ENCODE measurements at places on chromosomes 2 and 18.

DNA sequence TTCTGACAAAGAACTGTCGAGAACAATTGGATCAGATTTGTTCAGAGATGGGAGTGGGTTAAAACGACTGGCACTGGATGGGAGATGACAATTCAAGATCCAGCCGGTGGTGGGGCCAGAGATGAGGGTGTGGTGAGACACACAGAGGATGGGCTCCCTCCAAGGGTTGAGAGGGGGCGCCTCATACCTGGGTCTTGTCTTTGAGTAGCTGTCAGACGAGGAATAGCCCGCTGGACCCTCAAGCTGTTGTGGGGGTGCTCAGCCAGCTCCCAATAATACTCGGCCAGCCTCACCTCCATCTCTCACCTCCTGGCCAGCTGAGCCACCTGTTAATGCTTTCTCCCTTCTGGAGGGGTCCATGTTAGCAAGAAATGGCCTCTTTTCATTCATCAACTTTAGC, 14.0 kb downstream of the INPP5D start:
- DNase-seq, result no peak

- no peak for DNase-seq
Measured at GRCh38 chr2:69083235-69083748, 70.3 kb downstream of the ANTXR1 start.

DNA sequence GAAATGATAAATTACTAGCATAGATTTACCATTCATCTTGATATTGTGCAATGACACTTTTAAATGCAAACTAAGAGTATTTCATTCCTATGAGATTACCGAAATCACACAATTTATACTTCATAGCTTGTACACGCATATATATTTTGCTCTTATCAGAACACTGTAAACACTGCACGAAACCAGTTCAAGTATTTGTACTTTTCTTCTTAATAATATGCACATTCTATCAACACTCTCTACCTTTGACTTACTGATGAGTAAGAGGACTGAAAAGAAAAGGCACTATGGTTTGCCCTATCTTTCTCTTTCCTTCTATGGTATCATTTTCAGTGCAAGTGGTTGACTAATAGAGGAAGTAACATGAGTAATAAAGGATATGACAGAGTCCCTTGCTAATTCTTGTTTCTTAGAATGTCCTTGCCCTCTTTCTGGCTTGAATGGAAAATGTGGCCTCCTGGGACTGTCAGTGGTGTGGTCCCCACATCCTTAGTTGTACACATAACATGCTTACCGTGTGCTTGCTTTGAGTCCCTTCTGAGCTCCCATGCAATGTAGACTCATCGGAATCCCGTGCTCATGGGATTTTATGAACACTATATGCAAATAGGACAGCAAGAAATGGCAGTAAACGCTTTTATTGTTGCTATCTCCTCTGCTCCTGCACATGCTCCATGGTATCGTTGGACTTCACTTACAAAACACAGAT, 363.5 kb upstream of the TNP1 start:
- peak; percentile 56 for DNase-seq

- no peak for DNase-seq
Measured at GRCh38 chr2:218961229-218961628, 1.8 kb downstream of the CDK5R2 start.

DNA sequence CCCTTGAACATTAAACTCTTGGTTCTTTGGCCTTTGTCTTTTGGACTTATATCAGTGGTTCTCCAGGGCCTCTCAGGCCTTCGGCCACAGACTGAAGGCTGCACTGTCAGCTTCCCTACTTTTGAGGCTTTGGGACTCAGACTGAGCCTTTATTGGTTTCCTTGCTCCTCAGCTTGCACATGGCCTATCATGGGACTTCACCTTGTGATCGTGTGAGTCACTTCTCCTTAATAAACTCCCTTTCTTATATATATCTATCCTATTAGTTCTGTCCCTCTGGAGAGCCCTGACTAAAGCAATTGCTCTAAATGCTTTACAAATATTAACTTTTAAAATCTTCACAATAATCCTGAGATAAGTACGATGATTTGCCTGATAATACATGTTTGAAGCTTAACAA, 353.6 kb upstream of the TRIB2 start:
- no peak for DNase-seq

DNA sequence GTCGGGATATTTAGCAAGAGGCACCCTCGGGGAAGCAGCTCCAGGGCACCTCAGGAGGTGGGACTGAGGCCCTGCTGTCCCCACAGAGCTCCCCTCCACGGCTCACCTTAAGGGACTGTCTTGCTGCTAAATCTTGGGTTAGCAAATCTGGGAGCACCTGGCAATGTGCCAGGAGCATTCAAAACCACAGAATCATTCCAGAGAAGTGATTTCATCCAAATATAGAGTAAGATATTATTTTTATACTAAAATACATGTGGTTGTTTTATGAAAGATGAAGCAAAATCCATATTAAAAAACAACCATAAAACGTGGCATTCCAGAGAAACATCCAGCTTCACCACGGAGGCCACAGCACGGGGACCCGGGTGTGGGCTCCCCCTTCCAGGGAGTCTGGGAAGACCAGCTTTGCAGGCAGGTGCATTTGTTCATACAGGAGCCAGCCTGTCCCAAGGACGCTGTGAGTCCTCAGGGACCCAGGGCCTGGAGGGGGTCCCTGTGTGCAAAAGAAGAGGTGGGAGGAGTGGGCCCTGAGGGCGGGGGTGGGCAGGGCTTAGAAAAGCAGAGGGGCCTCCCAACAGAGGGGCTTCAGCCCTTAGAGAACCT, 16.3 kb downstream of the HS1BP3 start:
- no peak for DNase-seq

- no peak for DNase-seq
Measured at GRCh38 chr2:230708204-230708603, 4.4 kb upstream of the CAB39 start.

DNA sequence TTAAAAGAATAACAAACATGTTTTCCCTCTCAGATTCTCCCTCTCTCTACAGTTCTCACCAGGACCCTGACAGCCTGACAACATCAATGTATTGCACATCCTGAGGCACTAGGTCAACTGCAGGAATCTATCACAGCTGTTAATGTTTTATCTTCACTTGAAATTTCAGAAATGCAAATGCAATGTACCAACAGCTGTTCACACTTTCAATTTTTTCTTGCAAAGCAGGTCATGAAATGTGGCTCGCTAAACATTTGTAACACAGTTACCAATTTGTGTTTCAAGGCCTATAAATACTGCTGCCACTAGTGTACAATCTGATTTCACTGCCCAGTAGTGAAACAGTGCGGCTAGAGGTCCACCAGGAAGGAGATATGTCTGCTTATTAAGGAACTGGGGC, 147.8 kb downstream of the EXOC6B start:
- no peak for DNase-seq

DNA sequence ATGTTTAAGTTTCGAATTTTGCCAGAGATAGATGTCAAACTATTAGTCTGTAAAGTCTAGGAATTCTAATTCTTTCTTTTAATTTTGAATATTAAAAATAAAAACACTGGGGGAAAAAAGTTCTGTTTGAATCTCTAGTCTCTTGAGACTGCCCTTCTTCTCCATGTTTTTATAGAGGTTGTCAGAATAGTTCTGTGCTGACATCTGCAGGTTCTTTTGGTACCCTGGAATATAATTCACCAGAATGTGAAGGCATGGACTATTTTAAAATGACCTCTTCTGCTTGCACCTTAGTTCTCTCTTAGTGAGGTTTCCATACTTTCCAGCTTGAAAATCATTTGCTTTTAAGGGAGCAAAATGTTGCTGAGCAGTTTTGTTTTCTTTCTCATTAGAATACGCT, 121.0 kb upstream of the MSTN start:
- DNase-seq, result no peak

DNA sequence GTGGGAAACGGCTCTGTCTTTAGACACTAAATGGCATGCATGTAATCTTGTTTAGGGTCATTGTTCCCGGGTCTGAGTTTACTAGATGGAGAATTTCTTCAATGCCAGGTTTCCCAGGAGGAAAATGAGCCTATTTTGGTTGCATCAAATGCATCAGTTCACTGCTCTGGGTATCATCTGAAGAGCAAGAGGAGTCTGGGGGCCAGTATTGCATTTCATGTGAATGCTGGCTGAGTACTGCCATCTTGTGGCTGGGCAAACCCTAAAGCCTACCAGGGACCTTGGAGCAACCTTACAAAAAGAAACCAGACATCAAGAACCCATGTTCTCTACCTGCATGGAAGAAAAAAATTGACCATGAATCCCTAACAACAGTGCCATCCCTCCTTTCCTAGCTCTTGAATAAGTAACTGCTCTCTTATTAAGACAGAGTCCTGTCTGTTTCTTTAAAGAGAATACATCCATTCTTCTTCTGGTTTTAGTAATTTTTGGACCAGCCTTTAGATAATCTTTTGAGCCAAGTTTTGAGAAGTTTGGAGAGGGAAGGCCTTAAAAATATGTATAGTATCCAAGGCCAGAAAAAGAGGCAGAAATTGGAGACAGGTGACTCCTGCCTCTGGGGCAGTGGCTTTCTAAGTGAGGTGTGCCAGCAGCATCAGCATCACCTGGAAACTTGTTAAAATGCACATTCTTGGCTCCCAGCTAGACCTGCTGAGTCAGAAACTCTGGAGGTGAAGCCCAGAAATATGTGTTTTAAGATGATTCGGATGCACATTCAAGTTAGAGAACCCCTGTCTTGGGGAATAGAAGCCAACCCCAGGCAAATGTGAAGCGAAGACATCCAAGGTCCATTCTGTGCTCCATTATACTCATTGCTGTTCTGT, 261.0 kb upstream of the CXCR4 start:
- peak; percentile 81 for DNase-seq

GRCh38 chr2:222424729-222425671, 657 bp downstream of the SGPP2 start:
- DNase-seq, result peak; percentile 32

DNA sequence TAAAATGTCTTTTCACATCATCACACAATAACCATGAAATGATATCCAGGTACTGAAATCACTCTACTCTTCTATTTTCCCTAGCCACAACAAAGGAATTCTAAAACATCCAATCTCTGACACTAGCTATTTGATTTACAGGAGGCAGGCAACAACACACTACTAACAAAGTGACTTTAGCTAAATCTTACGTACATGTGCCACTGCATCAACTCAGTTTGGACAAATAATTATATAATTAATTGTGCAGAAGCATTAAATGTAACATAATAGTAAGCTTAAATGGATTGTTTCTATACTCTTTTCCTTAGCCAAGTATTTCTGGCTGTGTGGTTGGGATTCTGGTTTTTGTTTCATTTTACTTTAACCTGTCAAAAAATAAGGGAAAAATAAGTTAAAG, 192.4 kb downstream of the AFF3 start:
- no peak for DNase-seq

GRCh38 chr18:70284976-70285620, 3.7 kb upstream of the SOCS6 start:
- DNase-seq, result no peak

DNA sequence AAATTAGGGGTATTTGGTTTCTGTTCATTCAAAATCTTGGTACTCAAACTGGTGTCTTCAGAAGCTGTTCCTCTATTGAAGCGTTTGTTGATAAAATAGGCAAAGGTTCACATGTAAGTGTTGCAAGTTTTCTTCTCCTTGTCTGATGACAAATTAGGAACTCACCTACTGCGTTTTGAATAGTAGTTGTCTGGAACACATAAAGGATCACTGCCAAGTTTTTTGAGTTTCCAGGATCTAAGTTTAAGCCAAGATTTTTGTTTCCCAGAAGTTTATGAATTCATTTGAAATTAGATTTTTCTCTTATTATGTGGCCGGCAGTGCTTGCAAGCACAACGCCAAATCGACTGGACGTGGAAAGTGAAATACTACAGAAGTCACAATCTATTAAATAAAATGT, 85.4 kb downstream of the ARHGEF33 start:
- DNase-seq, result no peak

- no peak for DNase-seq
Measured at GRCh38 chr18:73331212-73331772, 463.5 kb upstream of the NETO1 start.

- no peak for DNase-seq
Measured at GRCh38 chr2:160433466-160434140, 60.0 kb downstream of the RBMS1 start.

DNA sequence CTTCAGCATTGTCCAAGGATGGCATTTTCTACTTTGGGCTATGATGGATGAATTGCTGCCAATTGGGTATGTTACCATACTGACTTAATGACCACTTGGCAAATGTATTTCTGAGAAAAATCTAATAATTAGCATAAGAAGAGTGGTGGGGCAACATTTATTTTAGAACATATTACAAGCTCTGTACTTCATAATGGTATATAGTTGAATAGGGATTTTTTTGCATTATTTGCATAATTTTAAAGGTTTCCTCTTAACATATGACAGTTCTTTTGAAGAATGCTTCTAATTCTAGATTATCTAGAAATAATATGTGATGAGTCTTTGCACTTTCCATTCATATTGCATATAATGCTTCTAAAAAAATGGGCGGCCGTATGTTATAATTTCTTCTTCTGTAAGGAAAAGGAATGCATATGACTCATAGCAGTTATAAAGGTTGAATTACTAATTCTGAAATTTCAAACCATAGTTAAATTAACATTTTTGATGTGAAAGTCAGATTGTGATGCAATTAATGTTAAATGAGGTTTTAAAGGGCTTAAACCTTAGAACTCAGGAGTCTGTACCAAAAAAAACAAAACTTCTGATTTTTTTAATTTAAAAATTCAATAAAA, 1652.3 kb upstream of the SLC39A10 start:
- DNase-seq, result no peak

DNA sequence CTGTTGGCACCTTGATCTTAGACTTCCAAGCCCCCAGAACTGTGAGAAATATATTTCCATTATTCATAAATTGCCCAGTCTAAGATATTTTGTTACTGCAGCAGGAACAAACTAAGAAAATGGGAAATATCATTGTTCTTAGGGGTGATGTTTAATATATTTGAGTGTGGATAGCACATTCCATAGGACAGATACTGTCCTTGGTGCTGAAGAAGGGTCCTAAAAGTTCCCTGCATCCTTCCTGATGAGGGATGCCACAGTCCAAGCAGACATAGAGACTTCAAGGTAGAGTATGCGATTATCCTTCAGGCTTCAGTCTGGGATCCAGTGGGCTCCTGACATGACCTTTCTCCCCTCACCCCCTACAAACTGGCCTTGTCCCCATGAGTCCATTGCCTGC, 689.0 kb downstream of the TDRD15 start:
- DNase-seq, result no peak

DNA sequence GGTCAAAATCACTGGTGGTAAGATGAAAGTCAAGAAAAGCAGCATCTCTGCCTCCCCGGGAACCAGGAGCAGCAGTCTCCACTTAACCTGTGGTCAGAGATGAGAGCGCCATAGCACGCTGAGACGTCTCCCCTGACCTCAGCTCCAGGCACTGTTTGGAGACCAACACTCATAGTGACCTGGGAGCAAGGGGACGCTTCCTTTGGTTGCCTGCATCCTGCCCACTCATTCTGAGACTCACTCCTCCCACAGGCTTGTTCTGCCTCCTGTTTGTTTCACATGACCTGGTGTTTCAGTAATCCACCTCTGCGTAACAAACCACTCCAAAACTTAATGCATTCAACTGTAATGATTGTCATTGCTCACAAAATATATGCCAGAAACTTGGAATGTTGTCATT, 139.3 kb downstream of the ACOXL start:
- DNase-seq, result no peak

- no peak for DNase-seq
Measured at GRCh38 chr18:63562284-63562683, 20.1 kb downstream of the SERPINB12 start.

GRCh38 chr2:68176657-68177056, 19.0 kb downstream of the PNO1 start:
- DNase-seq, result no peak

- no peak for DNase-seq
Measured at GRCh38 chr2:158756976-158757375, 38.1 kb upstream of the DAPL1 start.

Measured in stimulated activated CD4-positive, alpha-beta T cell treated with anti-CD3 and anti-CD28 coated beads, Interleukin-4, amount 100 ng/mL, for 24 hours (primary cell).